ENCODE measurements at places on chromosomes 2 and 18.

- no peak for DNase-seq
These were observed 15.4 kb downstream of the HJURP start for GRCh38 chr2:233838726-233839446.

- DNase-seq: no peak
These were observed 118.1 kb upstream of the MAP2 start for GRCh38 chr2:209305746-209306196.

DNA sequence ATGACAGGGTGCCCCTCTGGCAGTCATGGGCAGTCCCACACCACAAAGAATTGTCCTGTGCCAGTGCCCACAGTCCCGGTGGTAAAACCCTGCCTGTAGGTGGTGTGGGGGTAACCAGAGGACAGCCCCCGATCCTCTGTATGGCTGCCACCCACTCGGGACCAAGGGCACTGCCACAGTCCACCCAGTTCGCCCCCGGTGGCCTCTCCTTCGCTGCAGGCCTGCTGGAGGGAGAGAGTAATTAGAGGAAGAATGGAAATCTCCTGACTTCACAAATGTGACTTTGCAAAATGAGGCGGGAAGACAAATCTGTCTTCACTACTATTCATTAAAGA, 11.4 kb downstream of the GBX2 start:
- no peak for DNase-seq

DNA sequence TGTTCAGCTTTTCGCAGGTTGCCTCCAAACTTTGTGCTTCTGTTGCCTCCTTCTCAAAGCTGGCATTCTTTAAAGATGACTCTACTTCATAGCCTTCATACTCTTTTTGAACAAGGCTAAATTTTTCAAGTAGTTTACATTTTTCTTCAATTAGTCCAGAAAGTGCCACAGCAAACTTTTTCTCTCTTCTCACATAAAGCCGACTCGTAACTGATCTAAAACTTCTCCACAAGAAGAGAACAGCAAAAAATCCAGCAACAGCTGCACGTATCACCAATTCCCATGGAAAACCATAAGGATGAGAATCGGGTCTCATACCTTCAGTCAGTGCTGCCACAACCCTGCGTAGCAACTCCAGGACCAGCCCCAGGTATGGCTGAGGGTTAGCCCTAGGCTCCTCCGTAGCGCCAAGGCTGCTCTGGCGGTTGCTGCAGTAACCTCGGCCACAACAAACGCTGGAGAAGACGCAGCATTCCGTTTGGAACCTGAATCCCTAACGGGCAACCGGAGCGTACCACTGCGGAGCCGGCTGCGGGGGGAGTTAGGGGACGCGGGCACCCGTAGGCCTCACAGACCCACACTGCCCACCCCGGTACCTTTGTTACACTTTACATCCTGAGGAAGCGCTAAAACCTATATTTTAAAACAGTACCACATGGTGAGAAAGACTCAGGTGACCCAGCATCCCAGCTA, at the start of gene CTAGE1:
Gene CTAGE1, minus strand, starts transcription at position 420 of the 693 bp plus-strand sequence. Its CDS starts 104 bp downstream, at position 316.
- no peak for DNase-seq

DNA sequence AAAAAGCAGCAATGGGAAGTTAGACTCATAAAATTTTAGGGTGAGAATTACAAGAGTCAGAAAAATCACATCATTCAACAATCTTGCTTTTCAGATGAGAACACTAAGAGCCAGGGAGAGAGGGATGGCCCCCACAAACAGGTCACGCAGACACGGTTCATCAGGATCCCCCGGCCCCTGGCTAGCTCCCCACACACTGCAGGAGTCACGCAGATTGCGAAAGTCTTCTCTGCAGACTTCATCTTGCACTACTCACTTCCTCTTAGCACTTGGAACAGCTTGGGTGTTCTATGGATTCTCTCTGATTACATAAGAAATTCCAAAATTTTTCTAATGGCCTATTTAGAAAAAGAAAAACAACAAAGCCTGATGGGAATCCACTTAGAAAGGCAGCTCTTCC, 21.6 kb upstream of the SULT1C2 start:
- no peak for DNase-seq

- DNase-seq: no peak
These were observed 17.4 kb downstream of the CASP10 start for GRCh38 chr2:201200345-201200744.

GRCh38 chr18:39205565-39206195, 1640.1 kb upstream of the CELF4 start:
- no peak for DNase-seq

DNA sequence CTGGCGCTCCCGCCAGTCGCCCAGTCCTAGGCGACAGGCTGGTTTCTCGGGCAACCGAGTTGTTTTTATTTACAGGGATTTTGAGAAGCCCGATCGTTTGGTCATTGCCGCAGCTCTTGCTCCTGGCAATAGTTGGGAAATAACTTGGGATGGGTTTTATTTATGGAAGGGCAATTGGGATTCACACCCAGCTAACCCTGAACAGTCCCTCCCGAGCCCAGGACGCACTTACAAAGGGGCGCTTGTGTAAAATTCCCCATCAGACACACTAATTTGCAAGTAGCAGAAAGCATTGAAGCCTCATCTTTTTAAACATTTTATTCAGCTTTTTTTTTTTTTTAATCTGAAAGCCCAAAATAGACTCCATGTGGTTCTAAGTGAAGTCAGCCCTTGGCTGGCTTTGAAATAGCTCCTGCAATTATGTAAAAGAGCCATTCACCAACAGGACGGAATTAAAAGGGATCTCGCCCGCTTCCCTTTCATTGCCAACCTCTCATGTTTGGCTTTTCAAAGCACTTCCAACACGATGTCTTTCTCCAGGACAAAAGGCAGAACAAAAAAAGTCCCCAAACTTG, 3.6 kb upstream of the GBX2 start:
- no peak for DNase-seq

DNA sequence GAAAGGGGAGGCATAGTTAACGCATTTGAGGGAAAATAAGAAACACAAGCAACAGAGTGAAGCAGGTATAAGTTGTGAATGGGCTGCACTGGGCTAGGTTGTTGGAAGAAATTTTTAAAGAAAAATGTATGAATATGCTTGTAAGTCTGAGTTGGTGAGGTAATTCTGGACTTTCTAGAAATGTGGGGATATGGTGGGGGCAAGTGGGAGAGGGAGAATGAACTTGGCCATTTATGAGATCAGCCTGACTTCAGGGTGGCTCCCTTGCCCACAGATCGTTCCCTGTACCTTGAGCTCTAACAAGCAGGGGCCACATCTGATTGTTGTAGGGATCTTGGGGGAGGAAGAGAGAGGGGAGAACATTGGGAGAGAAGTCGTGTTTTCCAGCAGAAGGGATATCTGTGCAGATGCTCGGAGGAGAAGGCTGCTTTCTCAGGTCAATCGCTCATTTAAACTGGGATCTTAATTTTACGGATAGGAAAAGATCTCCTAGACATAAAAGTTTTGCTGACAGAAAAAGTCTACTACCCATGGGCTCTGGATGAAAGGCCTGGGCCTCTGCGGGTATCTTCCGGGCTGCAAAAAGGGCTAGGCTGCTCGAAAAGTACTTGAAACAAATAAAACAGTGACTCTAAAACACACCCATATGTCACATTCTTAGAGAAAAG, 42.5 kb upstream of the FZD5 start:
- no peak for DNase-seq

DNA sequence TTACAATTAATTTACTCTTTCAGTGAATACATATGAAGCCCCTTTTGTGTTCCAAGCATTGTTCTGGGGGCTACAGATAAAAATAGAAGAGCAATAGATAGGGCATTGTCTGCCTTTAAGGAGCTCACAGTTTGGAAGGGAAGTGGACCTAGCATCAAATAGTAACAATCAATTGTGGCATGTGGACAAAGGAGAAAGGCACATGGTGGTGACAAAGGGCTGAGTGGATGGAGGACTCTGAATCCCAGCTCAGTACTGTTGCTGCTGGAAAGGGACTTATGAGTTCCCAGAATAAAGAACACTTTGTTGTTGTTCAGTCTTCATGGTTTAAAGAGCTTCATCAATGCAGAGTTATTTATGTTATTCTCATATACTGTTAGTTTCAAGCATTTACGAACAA, 217.7 kb downstream of the HRH4 start:
- DNase-seq: no peak

GRCh38 chr2:117536139-117536538, 278.4 kb upstream of the DDX18 start:
- DNase-seq: no peak

DNA sequence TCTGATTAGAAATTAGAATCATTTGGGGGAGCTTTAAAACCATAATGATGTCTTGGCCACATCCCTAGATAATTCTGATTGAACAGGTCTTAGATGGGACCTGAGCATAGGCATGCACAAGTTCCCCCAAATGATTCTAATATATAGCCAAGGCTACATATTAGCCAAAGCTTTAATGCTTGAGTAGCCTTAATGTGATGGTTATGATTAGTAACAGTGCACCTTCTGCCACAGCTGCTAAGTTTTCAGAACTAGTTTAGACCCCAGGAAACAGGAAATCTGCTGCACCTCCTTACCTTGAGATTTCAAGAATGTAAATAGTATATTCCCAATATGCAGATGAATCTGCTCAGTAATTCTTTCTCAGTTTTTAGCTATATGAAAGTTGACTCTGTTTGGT, 119.8 kb downstream of the PTPN4 start:
- DNase-seq: no peak

DNA sequence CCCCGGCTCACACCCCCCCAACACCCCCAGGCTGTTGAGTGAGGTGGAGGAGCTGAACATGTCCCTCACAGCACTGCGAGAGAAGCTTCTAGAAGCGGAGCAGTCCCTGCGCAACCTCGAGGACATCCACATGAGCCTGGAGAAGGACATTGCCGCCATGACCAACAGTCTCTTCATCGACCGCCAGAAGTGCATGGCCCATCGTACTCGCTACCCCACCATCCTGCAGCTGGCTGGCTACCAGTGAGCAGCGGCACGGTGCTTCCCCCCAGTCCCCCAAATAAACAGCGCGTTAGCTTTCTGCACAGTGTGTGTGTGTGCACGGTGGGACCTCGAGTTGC, 5.3 kb downstream of the TEKT4 start:
- no peak for DNase-seq

DNA sequence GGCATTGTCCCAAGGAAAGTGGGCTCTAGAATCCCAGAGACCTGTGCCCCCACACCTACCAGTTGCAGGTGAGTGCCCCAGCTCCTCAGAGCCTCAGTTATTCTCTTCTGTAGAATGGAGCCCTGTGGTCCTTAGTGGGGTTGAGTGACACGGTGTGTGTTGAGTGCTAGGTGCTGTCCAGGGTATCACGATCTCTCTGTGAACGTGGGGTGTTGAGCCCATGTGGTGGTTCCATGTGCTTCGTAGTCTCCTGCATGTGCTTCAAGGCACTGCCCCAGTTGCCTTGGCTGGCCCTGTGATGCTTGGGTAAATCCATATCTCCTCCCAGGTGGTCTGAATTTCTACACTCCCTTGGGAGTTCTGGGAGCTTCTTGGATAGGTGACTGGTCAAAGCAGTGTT, 54.9 kb downstream of the SH3RF3 start:
- no peak for DNase-seq

GRCh38 chr18:49029628-49030027, 78.9 kb upstream of the SMAD7 start:
- no peak for DNase-seq

DNA sequence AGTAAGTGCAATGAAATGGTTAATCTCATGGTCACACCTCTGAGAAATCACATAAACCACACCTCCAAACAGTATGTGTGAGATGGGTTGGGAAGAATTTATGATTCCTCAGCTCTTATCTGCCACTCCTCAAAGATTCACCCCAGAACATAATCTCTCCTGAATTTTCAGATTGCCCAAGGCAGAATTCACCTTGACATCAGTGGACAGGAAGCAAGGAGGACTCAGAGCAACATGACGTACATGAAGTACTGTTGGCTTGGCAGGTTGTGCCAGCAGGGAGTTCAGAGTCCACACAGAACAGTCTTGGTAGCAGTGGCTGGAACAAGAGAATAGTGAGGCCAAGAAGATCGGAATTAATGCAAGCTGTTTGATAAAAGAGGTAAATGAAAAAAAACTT, 31.7 kb upstream of the CYBRD1 start:
- DNase-seq: no peak

DNA sequence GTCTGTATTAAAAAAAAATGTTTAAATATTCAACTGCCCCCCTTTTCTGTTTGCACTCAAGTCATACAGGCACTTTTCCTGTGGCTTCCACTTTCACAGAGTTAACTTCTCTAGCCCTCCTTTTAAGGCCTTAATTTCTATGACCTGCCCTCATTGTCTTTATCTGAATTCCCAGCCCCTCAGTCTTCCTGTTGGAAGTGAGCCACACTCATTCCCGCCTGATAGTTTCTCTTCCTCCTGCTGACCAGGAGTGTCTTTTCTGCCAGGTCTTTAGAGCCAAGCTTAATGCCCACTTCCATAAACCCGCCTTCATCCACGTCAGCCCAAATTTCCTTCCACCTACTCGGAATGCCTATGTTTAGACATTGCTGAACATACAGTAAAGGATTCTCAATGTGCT, 10.5 kb downstream of the COPS8 start:
- no peak for DNase-seq

- DNase-seq: no peak
These were observed 594.0 kb upstream of the ACVR2A start for GRCh38 chr2:147250652-147251356.

GRCh38 chr2:227237786-227238185, 73.4 kb downstream of the COL4A3 start:
- DNase-seq: no peak

DNA sequence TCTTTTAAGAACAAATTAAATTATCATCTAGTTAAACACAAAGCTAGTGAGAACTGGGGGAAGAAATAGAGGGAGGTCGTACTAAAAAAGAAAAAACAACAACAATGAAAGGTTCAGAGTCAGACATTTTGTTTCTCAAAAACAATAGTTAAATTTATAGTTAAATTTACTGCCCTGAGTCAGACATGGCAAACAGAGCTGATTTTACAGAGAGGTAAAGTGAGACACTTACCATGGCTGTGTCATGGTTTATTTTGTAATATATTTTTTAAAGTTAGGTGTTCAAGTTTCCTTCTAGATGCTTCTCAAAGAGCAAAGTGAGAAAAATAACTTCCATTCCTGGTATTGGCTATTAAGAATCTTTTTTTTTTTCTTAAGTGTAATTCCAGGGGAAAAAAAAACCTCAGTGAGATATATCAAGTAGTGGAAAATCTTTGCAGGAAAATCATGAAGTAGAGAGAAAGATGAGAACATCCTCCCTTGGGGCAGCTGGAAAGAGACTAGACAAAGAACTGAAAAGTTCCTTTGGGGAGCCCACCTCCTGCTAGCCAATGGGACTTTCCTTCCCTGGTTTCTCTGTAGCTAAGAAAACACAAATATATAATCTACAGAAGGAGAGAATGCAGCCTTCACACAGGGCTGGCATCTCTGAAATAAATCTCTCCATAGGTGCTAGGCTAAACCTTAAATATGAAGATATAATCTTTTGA, 12.3 kb downstream of the KLF7 start:
- no peak for DNase-seq
